LoVo (cell line): ENCODE measurements at places on chromosomes 16 and 17.

GRCh38 chr17:15973834-15974233, 25.7 kb downstream of the ZSWIM7 start:
- DNase-seq = no peak

DNA sequence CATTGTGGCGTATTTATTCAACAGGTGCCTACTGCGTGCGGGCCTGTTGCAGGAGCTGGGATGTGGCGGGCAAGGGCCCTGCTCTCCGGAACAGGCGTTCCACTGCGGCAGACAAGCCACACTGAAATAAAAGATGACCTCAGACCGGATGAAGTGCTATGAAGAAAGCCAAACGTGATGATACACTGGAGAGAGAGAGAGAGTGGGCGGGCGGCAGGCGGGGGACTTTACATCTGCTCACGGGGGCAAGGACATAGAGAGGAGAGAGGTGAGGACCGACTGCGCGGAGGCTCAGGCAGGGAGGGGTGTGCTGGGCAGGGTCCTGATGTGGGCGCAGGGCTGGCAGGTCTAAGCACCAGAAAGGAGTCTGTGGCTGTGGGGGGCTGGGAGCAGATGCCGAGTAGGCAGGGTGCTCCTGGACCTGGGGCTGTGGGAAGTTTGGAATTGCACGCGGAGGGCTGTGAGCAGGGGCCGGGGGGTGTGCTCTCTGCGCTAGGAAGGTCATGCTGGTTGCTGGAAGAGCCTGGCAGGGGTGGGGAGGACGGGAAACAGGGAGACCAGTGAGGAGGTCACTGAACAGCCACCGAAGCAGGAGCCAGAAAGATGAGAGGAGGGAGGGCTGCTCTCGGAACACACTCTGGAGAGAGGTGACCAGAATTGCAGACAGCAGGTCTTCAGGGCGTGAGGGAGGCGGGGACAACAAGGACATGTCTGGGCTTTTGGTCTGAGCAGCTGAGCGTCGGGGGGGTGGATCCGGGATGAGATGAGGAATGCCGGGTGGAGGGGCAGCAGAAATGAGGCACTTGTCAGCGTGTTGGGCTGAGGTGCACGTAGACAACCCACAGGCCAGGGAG, 9.9 kb downstream of the MXRA7 start:
- DNase-seq = no peak

GRCh38 chr16:86202267-86202666, 303.3 kb downstream of the IRF8 start:
- no peak for DNase-seq

DNA sequence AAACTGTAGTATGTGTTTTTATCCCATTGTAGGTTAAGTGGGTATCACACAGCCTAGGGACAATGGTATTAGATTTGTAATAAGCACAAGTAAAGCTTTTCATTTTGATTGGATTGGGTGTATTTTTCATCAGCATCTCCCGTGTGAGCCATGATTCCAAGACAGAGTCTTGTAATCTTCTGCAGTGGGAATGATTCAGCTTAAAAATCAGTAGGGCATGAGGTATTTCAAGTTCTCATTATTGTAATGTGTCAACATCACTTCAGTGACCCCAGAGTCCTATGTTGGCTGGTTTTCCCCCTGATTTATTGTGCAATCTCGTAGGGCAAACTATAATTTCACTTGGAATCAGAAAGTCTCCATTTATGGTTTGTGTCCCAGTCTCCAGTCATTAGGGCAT, 833.2 kb upstream of the RBFOX1 start:
- DNase-seq = no peak
